ENCODE measurements at places on chromosomes 7 and 10. TPM values are rescaled to one million over a fixed set of nuclear protein-coding genes. Genes with fewer than 3 reads are reported as not detected.
A peak's percentile ranks its signal among the peaks of the same experiment; 100 is the strongest.

DNA sequence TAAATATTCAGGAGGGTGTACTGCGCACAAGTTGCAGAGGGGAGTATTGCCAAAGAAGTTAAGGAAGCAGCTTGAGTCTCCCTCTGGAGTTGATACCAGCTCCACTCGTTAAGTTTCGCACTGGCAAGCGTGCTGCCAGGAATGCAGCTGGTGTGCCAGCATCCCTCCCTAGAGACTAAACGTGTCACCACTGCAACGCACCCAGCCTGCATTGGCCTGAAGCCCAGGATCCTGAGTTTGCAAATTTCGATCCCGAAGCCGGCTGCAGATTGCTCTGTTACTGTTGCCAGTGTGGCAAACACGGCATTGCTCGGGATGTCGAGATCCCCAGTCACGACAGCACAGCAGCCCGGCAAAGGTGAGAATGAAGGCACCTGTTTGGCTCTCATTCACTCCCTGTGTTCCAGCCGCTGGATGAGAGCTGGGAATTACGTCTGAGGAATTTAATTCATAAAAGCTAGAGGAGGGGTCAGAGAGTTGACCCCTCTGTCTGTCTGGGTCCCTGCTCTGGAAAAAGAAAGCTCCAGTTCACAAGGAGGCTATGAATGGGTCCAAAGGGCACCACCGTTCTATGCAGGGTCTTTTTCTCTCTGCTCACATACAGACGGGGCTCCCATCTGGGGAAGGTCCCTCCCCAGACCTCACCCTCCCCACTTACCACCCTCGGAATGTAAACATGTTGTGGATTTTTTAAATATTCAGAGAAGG, 61.0 kb downstream of the NRP1 start:
- DNase-seq = peak; percentile 72

GRCh38 chr10:132994811-132995210, 52.4 kb upstream of the CFAP46 start:
- no peak for DNase-seq

The MPP7 gene
- total RNA-seq = 14.0 TPM

GRCh38 chr7:72446591-72447462, 34.7 kb upstream of the CALN1 start:
- DNase-seq = peak; percentile 51

The PON3 gene
- 7.2 TPM for total RNA-seq

The STOX1 gene
- 5.0 TPM for total RNA-seq

The TASOR2 gene
- 110 TPM for total RNA-seq

The MMP21 gene
- total RNA-seq = 0.41 TPM

DNA sequence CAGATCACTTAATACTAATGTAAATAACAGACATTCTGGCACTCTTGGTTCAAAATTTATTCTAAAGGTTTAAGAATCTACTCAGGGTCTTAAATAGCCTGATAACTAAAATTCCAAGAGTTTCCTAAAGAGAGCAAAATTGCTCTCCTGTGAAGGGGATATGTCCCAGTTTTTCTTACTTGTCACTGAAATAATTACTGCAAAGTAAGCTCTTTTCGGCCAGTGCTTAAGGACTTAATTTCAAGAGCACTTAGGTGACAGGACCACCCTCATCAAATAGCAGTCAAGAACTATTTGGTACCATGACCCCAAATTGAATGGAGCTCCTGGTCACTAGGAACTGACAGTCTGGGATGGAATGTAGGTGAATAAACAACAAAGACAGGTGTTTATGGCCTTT, 1.8 kb upstream of the IMMP2L start:
- no peak for DNase-seq

- no peak for DNase-seq
These were observed 228.2 kb upstream of the CCDC6 start for GRCh38 chr10:60134548-60134947.

- DNase-seq = no peak
These were observed 55.1 kb upstream of the SEMA3A start for GRCh38 chr7:84249656-84250055.

GRCh38 chr10:98429320-98430072, 14.5 kb upstream of the PYROXD2 start:
- no peak for DNase-seq

DNA sequence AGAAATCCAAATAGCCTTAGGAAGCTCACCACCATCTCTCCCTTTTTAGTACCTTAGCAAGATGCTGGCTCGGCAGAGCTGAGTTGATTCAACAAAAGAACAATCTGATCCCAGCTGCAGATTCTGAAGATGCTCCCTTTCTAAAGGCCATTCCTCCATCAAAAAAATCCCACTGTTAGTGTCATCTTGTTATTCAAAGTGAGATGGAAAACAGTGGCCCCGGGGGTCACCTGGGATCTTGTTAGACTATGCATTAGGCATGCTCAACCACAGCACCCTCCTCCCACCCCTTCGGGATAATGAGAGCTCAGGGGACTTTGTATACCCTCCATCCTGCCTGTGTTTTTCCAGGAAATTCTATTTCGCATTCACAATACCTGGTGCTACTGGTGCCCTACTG, 2.4 kb downstream of the NCAPG2 start:
- DNase-seq = no peak

- DNase-seq = peak; percentile 82
These were observed 123.7 kb downstream of the MPP7 start for GRCh38 chr10:28179006-28179742.

The GOLGA7B gene
- 0.10 TPM for total RNA-seq

DNA sequence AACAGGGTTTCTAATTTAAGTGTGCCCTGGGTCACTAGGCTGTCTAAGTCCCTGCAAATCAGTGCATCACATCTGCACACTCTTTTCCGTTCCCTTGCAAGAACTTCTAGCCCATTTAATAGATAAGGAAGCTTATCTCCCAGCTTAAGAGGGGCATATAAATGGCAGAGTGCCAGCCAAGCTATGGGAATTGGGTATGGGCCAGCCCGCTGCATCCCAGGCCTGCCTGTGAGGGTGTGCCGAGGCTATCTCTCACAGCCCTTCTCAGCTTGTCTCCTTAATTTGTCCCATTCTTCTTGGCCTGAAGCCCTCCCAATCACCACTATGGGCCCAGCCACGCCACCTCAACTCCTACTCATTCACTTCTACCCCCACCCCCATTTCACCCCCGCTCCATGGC, 14.7 kb downstream of the AQP1 start:
- no peak for DNase-seq

The TAX1BP1 gene
- total RNA-seq = 84.7 TPM

DNA sequence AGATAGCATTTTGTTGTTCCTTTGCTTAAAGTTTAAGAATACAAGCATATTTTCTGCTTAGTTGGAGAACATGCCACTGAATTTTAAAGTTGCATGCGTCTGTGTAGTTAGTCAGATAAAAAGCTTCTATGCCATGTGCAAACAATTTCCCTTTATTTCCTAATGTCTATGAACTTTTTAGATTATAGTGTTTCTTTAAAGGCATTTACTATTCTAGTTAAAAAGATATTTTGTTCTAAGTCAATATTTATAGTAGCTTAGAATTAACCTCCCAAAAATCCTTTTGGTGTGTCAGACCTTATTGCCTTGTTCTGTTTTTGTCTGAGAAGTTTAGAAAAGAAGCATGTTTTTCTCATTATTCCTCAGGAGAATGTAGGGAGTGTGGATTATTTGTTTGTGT, 99.0 kb upstream of the GATA3 start:
- no peak for DNase-seq

The ELN gene
- 208 TPM for total RNA-seq

DNA sequence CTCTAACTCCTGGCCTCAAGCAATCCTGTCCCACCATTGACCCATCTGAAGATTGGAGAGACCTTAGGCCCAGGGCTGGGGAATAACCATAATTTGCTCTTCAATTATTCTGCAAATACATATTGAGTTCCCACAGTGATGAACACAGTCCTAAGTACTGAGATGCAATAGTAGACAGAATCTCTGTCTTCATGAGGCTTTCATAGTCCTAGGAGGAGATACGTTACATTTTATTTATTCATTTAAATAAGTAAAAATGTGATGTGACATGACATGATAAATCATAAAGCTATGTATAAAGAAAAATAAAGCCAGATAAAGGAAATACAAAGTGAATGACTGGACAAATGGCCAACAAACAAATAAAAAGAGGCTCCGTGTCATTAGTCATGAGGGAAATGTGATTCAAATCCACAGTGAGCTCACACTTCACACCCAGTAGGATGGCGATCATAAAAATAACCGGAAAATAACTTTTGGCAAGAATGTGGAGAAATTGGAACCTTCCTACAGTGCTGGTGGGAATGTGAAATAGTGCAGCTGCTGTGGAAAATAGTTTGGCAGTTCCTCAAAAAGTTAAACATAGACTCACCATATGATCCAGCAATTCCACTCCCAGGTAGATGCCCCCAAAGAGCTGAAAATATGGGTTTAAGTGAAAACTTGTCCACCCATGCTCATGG, 52.1 kb upstream of the JCAD start:
- peak; percentile 75 for DNase-seq

GRCh38 chr10:3292636-3293035, 120.1 kb upstream of the PITRM1 start:
- peak; percentile 20 for DNase-seq

GRCh38 chr10:3853547-3854303, 68.7 kb upstream of the KLF6 start:
- no peak for DNase-seq

DNA sequence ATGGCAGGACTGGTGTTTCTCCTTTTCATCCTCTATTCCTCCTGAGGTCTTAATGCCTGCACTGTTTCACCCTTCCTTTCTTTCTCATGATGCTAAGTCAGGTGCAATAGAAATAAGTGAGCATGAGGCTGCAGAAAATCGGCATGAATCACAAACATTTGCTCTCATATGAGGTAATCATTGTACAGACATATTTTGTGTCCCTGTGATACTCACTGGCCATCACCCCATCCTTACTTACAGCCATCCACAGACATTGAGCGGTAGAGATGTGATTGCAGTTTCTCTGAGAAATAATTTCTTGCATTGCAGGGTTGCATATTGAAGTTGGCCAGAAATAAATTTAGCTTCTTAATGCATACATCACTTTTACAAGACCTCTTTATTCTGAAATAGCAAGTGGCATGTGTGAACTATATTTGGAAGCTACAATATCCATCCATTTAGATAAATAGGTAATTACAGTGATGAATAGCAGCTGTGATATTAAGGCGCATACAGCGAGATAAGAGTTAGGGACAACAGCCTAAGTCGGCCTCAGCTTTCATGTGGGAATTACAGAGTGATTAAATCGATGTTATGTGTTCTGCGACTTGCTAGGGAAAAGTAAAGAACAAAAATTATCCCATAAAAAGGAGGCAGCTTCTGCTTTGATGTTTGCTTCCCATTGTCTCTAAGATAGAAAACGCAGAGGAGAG, 612.6 kb downstream of the SORCS3 start:
- no peak for DNase-seq

- DNase-seq = no peak
These were observed 103.8 kb downstream of the ARID5B start for GRCh38 chr10:62005281-62005680.

DNA sequence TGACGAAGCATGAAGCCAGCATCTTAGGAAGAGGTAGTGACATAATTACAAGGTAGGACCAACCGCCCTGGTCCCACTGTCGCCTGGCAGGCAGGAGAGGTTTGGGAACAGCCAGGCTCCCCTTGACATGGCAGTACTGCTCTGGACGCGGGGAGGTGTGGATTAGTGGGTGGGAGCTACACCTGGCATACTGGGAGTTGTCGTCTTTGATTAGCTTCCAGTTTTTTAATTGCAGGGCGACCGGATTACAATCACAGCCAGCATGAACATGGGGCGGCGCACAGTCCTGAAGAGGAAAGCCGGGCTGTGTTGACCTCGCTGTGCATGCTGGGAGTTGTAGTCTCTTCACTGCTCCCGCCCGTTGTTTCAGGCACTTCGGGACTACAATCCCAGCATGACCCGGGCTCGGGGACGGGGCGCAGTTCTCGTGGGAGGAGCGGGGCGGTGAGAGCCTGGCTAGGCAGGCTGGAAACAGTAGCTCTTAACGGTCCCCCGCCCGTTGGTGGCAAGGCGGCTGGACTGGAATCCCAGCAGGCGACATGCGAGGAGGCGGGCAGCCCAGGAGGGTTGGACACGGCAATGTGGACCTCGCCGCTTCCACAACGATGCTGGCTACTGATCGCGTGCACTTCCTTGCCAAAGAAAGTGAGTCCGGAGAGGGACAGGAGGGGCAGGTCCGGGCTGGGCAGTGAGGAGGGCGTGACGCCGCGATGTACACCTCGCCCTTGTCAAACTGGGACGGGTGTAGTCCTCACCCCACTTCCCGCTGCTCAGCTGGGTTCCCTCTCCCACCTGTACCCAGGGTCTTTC, 98.0 kb upstream of the ZNF722 start:
- DNase-seq = peak; percentile 28

DNA sequence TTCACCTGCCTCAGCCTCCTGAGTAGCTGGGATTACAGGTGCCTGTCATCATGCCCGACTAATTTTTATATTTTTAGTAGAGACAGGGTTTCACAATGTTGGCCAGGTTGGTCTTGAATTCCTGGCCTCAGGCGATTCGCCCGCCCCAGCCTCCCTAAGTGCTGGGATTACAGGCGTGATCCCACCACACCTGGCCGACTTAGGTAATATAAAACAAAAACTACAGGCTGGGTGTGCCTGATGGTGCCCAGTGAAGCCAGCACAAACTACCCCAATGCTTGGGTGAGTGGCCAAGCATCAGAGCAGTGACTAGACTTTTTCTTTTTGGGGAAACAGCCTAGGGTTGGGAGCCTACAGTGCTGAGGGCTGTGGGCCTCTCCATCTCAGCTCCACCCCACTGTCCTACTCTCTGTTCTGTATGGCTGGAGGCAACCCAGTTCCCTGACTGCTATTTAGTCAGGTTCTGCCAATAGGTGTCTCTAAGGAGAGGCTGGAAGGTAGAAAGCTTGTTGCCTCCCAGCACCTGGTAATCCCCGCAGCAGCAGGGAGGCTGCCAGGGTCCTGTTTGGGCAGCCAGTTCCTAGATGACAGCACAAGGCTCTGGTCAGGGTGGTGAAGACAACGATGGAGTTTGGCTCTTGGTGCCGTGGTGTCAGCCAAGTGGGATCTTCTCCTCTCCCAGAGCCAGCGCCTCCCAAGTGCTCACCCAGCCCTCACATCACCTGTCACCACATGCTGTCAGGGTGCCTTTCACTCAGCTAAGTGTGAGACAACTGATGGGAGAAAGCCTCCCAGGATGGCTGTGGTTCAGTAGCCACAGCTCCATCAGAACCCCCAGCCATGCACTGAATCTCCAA, 10.4 kb upstream of the NACAD start:
- DNase-seq = no peak

The PDZD7 gene
- not detected for total RNA-seq

DNA sequence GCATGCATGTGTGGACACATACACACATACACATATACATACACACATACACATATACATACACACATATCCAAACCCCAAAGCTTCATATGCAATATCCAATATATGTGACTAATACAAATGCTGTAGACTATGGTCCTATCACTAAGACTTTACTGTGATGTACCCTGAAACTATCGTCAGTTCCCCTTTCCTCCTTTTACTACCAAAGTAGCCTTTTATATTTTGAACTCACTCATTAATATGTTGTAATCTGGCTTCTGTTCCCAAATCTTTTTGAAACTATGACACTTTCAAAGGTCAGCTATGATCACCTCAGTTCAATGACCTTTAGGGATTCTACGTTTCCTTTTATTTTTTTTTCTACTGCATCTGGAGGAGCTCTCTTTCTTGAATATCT, 64.8 kb upstream of the TFEC start:
- DNase-seq = no peak

GRCh38 chr10:122849900-122850605, 4.4 kb upstream of the CUZD1 start:
- no peak for DNase-seq

- DNase-seq = no peak
These were observed 902 bp upstream of the NFE2L3 start for GRCh38 chr7:26151096-26151495.
